ENCODE measurements at places on chromosomes 6 and 20.
A peak's percentile ranks its signal among the peaks of the same experiment; 100 is the strongest.

- DNase-seq = no peak
- H3K27ac ChIP-seq = no peak overlapping the region
- peaks cover 11% of the 10 kb centered on the region for H3K4me1 ChIP-seq
- no peak overlapping the region for H3K4me3 ChIP-seq
- H3K36me3 ChIP-seq = no peaks in the 10 kb centered on the region
These were observed 30.2 kb upstream of the DACT2 start for GRCh38 chr6:168349718-168350210.

DNA sequence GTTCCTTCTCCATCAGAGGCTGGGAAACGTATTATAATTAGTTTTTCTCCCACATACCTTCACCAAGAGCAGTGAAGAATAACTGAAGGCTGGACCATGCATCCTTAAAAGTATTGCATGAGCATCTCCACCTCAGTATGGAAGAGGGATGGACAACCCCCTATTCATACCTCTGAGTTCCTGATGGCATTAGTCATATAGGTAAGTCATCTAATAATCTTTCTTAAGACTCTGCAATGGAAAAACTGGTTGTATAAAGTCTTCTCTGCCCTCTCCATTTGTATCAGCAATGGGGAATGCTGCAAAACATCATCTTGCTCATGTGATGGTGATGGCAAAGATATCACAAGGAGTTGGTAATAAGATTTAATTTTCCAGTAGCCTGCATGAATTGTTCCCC lies 24.5 kb downstream of the PGM3 start:
- peaks cover 64% of the 10 kb centered on the region for H3K36me3 ChIP-seq
- no peaks in the 10 kb centered on the region for H3K27me3 ChIP-seq
- no peak for DNase-seq
- peaks cover 2% of the 10 kb centered on the region for H3K4me1 ChIP-seq

- peaks cover 3% of the 10 kb centered on the region for H3K27me3 ChIP-seq
- H3K4me3 ChIP-seq = no peak overlapping the region
- no peak for DNase-seq
- H3K36me3 ChIP-seq = no peaks in the 10 kb centered on the region
These were observed 37.2 kb downstream of the SLC22A2 start for GRCh38 chr6:160221423-160221822.

DNA sequence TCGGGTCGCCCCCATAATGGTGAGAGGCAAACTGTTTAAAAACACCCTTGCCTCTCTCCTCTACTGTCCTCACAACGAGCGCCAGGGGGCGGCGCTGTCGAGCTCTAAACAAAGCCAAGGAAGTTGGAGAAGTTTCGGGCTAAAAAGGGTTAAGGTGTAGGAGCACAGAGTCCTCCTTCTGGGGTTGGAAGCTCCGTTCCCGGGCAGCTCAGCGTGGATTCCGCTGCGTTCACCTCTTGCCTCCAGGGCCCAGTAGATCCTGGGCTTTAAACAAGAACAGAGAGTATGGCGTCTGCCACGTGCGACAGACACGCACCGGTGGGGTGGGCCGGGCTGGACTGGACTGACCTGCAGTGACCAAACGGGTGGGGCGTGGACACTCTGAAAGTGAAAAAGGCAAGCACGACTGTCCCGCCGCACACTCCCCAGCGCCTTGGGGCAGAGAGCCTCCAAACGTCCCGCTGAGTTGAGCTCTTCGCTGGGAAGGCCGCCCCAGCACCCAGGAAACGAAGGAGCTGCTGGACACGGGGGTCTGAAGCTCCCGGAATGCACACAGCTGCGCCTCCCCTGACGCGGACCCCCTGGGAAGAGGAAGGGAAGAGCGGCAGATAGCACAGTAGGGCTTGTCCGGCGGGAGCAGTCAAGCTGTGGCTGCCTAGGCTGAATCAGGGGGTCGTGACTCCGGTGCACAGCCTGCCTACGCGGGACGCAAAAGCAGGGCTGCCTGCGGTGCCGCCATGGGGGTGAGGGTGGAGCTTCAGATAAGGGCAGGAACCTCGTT lies 1.6 kb upstream of the THBD start:
- H3K27ac ChIP-seq = no peak overlapping the region
- H3K4me3 ChIP-seq = no peak overlapping the region
- peaks cover 9% of the 10 kb centered on the region for H3K4me1 ChIP-seq
- H3K36me3 ChIP-seq = no peaks in the 10 kb centered on the region

- H3K36me3 ChIP-seq = peaks cover 21% of the 10 kb centered on the region
- H3K27me3 ChIP-seq = no peaks in the 10 kb centered on the region
- DNase-seq = peak; percentile 71
- H3K4me3 ChIP-seq = peak overlapping the region; percentile 22
These were observed 70.6 kb downstream of the SGK1 start for GRCh38 chr6:134247231-134247833.

GRCh38 chr20:54043076-54043967 lies 27.1 kb downstream of the BCAS1 start:
- H3K4me3 ChIP-seq = no peak overlapping the region
- no peak overlapping the region for H3K27ac ChIP-seq
- DNase-seq = no peak
- peaks cover 9% of the 10 kb centered on the region for H3K36me3 ChIP-seq
- peaks cover 36% of the 10 kb centered on the region for H3K4me1 ChIP-seq

GRCh38 chr6:26392932-26393636 lies 9.0 kb upstream of the BTN3A1 start:
- H3K27ac ChIP-seq = no peak overlapping the region
- DNase-seq = no peak
- no peak overlapping the region for H3K4me3 ChIP-seq
- H3K36me3 ChIP-seq = peaks cover 38% of the 10 kb centered on the region
- peaks cover 6% of the 10 kb centered on the region for H3K4me1 ChIP-seq
- no peaks in the 10 kb centered on the region for H3K27me3 ChIP-seq

DNA sequence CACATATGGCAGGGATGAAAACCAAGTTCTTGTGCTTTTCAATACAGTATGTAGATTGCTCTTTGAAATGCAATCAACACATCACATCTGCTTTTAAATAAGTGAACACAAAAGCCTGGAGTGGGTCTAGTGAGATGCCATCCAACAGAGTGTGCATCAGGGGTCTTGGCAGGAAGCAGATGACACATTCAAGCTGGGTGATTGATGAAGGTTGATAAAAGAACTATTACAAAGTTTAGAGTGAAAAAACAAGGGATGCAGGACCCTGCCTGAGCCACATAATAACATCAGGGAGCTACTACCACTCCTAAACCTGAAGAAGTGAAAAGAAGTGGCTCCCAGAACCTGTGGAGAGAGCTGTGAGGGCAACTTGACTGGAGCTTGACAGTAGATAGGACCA lies 16.6 kb upstream of the PLCB1 start:
- no peaks in the 10 kb centered on the region for H3K27me3 ChIP-seq
- H3K4me1 ChIP-seq = no peaks in the 10 kb centered on the region
- no peak overlapping the region for H3K27ac ChIP-seq
- no peak for DNase-seq
- H3K4me3 ChIP-seq = no peak overlapping the region

- no peak overlapping the region for H3K27ac ChIP-seq
- H3K4me1 ChIP-seq = no peaks in the 10 kb centered on the region
- H3K27me3 ChIP-seq = peaks cover 2% of the 10 kb centered on the region
- no peaks in the 10 kb centered on the region for H3K36me3 ChIP-seq
These were observed 16.3 kb upstream of the ADGRG6 start for GRCh38 chr6:142285235-142286087.

DNA sequence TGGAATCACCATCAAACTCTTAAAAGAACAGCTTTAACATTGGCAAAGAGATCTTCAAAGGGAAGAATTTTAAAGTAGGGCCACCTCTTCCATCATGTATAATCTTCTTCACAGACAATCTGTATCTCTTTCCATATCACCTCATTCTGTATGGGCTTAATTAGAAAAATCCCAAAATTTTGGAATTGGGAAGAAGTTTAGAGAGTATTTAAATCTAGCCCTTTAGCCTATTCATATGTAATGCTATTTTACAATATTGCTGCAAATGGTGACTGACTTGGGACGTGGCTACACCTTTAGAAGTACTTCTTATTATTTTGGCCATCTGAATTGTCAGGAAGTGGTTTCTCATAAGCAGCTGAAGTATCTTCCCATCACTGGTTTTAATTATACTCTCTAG lies 474.3 kb downstream of the RFPL4B start:
- H3K4me3 ChIP-seq = no peak overlapping the region
- no peak overlapping the region for H3K27ac ChIP-seq
- H3K36me3 ChIP-seq = no peaks in the 10 kb centered on the region
- H3K4me1 ChIP-seq = no peaks in the 10 kb centered on the region
- DNase-seq = no peak

- no peaks in the 10 kb centered on the region for H3K36me3 ChIP-seq
- DNase-seq = no peak
- no peaks in the 10 kb centered on the region for H3K27me3 ChIP-seq
- H3K4me1 ChIP-seq = no peaks in the 10 kb centered on the region
- H3K4me3 ChIP-seq = no peak overlapping the region
- H3K27ac ChIP-seq = no peak overlapping the region
These were observed 541.9 kb downstream of the CDH26 start for GRCh38 chr20:60500038-60500701.

GRCh38 chr20:58328836-58329235 lies 19.3 kb downstream of the RAB22A start:
- no peaks in the 10 kb centered on the region for H3K27me3 ChIP-seq
- H3K4me3 ChIP-seq = no peak overlapping the region
- peaks cover 33% of the 10 kb centered on the region for H3K36me3 ChIP-seq
- no peak overlapping the region for H3K27ac ChIP-seq

GRCh38 chr6:106439459-106439858 lies 78.9 kb downstream of the CRYBG1 start:
- peaks cover 46% of the 10 kb centered on the region for H3K27me3 ChIP-seq
- no peaks in the 10 kb centered on the region for H3K36me3 ChIP-seq
- peaks cover 7% of the 10 kb centered on the region for H3K4me1 ChIP-seq
- no peak overlapping the region for H3K4me3 ChIP-seq
- no peak overlapping the region for H3K27ac ChIP-seq

GRCh38 chr6:11535801-11536230 lies 1.7 kb upstream of the TMEM170B start:
- no peaks in the 10 kb centered on the region for H3K36me3 ChIP-seq
- no peak for DNase-seq
- no peak overlapping the region for H3K27ac ChIP-seq
- peaks cover 52% of the 10 kb centered on the region for H3K27me3 ChIP-seq
- H3K4me3 ChIP-seq = no peak overlapping the region

DNA sequence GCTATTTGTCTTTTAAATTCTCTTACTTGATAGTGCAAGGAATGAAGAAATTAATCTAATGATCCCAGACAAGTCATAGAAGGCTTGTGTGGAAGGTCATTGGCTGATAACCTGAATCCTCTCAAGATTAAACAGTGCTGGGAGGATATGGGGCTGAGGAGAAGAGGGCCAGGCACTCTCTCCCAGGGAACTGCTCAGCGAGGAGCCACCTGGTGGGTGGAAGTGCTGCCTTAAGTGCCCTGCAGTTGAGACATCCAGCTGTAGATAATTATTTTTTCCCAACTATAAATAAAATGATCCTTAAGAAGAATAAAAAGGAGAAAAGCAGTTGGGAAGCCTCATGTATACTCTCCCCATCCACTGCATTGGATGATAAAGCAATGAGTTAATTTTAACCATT lies 47.9 kb downstream of the BTBD3 start:
- H3K4me3 ChIP-seq = no peak overlapping the region
- no peak overlapping the region for H3K27ac ChIP-seq
- no peaks in the 10 kb centered on the region for H3K27me3 ChIP-seq
- no peak for DNase-seq
- H3K36me3 ChIP-seq = no peaks in the 10 kb centered on the region

GRCh38 chr6:136284909-136285308 lies 4.7 kb downstream of the BCLAF1 start:
- no peak for DNase-seq
- peak overlapping the region; percentile 47 for H3K4me3 ChIP-seq
- peaks cover 62% of the 10 kb centered on the region for H3K36me3 ChIP-seq
- peaks cover 75% of the 10 kb centered on the region for H3K4me1 ChIP-seq
- H3K27me3 ChIP-seq = no peaks in the 10 kb centered on the region
- H3K27ac ChIP-seq = peak overlapping the region; percentile 19

DNA sequence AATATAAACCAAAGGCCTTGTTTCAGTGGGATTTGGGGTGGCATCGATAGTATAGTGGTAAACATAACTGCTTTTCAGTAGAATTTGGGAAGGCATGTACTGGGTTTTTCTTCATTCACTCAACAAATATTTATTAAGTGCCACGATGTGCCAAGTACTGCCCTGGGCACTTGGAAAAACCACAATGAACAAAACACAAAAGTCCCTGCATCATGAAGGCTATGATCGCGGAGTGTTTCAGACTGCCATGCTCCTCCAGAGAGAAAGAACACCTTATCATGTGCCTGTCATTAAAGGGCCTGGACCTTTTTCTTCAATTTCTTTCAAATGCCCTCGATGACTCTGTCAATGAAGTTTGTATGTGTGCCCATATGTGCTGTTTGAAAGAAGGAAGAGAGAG lies 59.2 kb upstream of the CEP85L start:
- DNase-seq = peak; percentile 24
- H3K36me3 ChIP-seq = peaks cover 25% of the 10 kb centered on the region
- no peaks in the 10 kb centered on the region for H3K27me3 ChIP-seq

DNA sequence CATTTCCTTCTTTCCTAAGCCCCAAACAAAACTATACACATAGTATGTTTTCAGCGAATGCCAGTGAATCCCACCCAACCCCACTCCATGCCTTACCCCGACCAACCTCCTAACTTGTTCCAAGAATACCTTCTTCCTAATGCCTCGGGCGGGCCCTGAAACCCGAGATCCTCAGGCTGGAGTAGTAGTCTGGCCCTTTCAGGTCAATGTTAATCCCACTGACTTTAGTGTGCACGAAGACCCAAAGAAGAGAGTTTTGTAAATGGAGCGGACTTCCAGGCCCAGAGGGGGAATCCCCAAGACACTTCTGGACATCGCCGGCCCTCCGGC lies 394 bp downstream of the YIPF3 start:
- no peak overlapping the region for H3K4me3 ChIP-seq
- no peaks in the 10 kb centered on the region for H3K27me3 ChIP-seq
- peaks cover 44% of the 10 kb centered on the region for H3K36me3 ChIP-seq
- no peak for DNase-seq

DNA sequence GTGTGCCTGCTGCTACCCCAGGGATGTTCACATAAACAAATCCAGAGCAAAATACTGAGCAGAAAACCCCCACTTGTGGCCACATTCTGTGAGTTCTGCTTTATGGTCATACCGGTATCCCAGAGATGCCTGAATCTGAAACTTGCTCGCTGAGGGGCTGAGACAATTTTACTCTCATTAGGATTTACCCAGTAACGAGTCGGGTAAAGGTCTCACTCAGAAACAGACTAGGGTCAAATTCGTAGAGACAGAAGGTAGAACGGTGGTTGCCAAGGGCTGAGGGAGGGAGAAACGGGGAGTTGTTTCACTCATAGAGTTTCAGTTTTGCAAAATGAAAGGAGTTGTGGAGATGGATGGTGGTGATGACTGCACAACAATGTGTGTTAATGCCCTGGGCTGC lies 45.4 kb upstream of the NKX2-2 start:
- H3K4me1 ChIP-seq = peaks cover 49% of the 10 kb centered on the region
- peak overlapping the region; percentile 80 for H3K27ac ChIP-seq
- H3K27me3 ChIP-seq = peaks cover 8% of the 10 kb centered on the region
- H3K4me3 ChIP-seq = peak overlapping the region; percentile 78
- H3K36me3 ChIP-seq = peaks cover 4% of the 10 kb centered on the region

DNA sequence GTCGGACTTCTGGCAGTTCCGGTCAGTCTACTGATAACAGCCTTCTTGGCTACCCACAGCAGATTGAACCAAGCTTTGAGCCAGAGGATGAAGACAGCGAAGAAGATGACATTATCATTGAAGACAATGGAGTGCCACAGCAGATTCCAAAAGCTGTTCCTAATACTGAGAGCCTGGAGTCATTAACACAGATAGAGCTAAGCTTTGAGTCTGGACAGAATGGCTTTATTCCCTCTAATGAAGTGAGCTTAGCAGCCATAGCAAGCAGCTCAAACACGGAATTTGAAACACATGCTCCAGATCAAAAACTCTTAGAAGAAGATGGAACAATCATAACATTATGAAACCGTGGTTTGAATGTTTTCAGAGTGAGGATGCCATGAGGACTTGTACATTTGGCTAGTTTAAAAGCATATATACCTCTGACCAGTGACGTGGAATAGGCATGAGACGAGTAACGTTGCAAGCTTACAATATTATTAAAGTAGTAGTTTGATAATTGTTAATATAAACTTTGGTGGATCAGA lies 18.8 kb downstream of the PARD6B start:
- H3K27ac ChIP-seq = no peak overlapping the region
- H3K4me1 ChIP-seq = peaks cover 23% of the 10 kb centered on the region
- DNase-seq = no peak
